Cortex of kidney (tissue), 1 donor: ENCODE measurements at places on chromosomes 6 and 20.

DNA sequence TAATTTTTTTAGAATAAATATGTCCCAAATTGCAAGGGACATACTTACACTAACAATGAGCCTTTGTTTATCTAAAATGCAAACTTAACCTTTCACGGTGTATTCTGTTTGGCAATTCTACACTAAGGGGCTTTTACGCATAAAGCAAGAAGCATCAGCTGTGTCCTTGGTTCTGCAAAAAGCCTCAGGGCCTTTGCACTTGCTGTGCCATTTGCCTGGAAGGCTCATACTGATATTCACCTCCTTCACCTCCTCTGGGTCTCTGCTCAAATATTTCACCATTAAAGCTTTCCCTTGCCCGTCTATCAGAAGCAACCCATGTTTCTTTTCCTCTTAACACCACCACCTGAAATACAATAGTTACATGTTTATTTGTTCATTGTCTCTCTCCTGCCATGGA is 8.9 kb upstream of the BMP7 start:
- DNase-seq: no peak

GRCh38 chr6:158256746-158257424 is 55.4 kb upstream of the TULP4 start:
- no peak for DNase-seq

GRCh38 chr6:53918854-53919510 is 124.2 kb downstream of the LRRC1 start:
- no peak for DNase-seq

DNA sequence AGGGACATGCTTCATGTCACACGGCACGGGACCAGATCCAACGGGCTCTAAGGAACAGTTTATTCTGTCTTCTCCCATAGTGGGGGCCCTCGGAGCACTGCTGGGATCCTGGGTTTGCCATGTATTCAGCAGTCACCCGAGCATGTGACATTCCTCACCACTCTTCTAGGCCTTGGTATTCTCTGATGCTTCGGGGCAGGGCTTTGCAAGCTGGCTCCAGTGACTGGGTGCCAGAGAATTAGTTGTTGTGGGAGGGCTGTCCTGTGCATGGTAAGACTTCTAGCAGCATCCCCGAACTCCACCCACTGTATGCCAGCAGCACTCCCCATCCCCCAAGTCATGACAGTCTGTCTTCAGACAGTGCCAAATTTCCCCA is 5.4 kb downstream of the CCN5 start:
- DNase-seq: no peak

- DNase-seq: no peak
These were observed 149.5 kb upstream of the SASH1 start for GRCh38 chr6:148193063-148193680.
